ENCODE measurements at places on chromosomes 2 and 18. TPM values are rescaled to one million over a fixed set of nuclear protein-coding genes. Genes with fewer than 3 reads are reported as not detected.

DNA sequence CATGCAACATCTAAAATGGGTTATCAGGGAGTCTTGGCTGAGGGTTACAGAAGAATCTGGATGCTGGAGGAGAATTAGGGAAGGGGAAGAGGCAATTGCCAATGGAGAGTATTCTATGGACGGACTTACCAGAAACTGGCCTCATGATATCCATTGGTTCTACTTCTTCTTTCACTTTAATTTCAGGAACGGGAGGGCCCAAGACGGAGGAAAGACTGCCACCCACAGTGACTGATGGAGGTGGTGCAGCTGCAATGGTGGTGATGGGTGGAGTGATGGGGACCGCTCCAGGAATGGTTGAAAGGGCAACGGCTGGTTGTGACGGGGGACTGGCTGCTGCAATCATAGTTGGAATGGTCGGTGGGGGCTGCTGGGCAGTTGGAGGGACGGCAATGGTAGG is 69.1 kb upstream of the AMMECR1L start:
- DNase-seq, result no peak

DNA sequence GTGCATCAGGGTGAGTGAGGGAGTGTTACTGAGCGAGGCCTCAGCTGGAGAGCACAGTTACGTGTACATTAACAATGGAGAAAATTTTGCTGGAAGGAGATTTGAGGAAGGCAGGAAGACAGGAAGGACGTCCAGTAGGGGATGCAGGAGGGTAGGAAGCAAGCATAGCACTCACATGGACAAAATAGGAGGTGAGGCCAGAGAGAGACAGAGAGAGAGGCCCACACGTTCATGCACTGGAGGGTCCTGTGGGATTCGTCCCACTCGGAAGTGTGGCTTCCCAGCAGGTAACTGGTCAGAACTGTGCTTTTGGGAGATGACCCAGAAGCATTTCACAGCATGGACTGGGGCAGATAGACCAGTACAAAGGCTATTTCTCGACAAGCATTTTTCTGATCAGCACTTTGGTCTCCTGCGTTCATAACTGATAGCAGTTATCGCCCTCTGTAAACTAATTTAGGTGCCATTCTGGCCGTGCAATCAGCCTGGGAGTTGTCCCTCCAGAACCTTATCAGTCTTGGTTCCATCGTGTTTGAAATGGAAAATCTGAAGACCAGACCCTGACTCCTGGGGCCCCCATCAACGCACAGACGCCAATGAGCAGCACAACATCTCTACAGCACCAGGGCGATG is 5.7 kb downstream of the LCT start:
- no peak for DNase-seq

- DNase-seq, result no peak
Measured at GRCh38 chr2:242075696-242076095, 206.2 kb downstream of the RTP5 start.

- no peak for DNase-seq
Measured at GRCh38 chr2:217993817-217994463, 8.9 kb downstream of the TNS1 start.

DNA sequence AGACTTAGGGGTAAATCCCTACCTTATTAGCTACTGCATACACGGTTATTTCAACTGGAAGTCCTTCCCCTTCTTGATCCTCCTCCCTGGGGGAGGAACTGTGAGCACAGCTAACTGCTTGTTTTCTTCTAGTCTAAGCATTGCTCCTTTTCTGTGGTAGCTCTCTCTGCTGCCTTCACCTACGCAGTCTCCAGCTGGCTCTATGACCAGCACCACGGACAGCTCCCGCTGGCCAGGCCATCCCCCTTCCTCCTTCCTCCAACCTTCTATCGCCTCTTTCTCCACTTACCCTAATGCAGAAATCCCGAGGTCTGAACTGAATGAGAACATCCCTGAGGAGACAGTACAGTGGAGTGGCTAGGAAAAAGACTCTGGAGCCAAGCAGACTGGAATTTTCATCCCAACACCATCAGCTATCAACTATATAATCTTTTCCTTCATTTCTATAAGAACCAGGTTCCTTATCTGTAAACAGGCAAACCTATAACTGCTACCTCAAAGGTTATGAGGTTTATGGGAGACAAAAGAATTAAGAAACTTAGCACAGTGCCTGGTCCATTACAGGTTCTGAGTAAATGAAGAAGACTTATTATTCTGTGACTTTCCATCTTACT is 4.7 kb upstream of the CFAP65 start:
- DNase-seq, result no peak

DNA sequence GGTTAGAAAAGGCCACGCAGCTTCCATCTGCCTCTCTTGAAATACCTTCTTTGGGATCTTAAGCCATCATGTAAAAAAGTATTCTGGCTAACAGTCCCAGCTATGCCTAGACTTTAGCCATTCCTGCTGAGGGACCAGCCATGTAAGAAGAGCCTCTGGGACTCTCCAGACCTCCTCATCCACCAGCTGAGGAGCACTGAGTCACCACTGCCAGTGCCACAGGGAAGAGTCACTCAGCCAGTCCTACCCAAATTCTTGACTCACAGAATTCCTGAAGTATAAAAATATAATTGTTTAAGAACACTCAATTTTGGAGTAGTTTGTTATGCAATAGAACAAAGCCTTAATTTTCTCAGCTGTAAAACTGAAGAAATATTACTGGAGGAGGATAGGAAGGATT is 436.7 kb downstream of the ZEB2 start:
- no peak for DNase-seq

- DNase-seq, result no peak
Measured at GRCh38 chr2:239978411-239978810, 46.7 kb downstream of the NDUFA10 start.

DNA sequence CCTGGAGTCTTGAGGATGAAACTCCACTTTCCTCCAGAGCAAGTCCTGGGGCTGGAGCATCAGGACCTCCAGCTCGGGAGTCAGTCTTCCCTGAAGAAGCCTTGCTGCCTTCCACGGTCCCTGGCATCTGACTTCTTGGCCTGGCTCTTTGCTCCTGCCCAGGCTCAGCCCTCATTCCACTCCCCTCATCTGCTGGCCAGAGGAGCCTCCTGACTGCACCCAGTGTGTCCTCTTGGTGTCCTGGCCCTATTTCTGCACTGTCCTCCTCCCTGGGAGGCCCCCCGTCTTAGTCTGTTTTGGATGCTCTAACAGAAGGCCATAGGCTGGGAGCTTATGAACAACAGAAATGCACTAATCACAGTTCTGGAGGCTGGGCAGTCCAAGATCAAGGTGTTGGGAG is 231.5 kb downstream of the LOXHD1 start:
- no peak for DNase-seq

GRCh38 chr2:25145803-25146202 is 22.6 kb downstream of the POMC start:
- no peak for DNase-seq

DNA sequence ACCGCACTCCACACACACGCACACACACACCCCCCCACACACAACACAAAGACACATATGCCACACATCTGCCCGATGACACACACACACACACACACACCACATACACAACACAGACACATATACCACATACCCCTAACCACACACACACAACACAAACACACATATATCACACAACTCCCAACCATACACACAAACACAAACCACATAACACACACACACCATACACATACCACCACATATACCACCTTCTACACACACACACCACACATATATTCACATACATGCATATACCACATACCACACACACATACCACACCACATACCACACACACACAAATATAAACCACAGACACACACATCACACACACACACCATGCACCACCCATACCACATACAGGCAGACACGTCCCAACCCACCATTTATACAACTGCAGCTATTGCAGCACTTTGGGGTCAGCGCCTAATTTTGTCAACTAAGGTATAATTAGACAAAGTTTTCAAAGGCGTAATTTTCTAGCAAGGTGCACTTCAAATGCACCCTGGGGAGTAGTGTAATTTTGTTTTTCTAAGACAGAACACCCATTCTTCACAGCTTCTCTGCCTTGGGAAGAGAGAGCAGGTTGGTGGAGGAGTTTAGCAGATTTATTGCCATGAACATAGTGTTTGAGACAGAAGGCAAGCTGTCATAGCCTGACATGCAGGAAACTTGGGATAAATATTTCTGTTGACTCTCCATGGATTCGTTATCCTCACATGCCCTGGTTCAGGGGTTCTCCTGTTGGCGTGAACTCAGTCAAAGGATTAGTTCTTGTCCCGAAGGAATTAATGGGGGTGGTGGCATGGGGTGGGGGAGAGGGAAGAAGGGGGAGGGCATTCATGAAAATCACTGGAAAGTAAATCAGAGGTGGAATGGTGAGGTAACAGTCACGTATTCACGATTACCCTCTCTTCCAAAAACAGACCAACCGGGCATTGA is 416.1 kb downstream of the LPIN1 start:
- DNase-seq, result no peak

- DNase-seq, result no peak
Measured at GRCh38 chr2:134232868-134233727, 20.8 kb upstream of the MGAT5 start.

DNA sequence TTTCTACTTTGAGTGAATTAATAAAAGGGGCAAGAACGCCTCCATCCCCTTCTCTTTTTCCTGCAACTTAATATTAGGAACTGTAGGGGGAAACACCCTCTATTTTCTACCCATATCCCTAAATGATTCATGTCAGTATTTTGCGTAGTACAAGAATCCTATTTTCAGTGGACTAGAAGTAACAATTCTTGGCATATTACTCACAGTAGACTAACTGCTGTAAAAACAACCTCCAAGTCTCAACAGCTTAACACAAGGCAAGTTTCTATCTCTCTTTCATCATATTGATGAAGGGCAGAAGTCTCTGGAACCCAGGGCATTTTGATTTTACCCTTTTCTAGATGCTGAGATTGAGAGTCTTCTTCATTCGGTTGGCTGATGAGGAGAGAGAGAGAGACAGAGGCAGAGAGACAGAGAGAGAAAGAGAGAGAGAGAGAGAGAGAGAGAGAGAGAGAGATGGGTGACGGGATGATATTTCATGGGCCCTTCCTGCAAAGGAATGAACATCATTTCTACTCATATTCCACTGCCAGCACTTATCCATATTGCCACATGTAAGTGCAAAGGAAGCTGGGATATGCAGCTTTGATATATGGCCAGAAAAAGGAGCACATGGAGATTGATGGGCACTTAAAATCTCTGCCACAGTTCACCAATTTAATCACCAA is 481.6 kb downstream of the LPIN1 start:
- DNase-seq, result no peak

COLEC12 gene
- 55.1 TPM for polyA plus RNA-seq

CLIP4 gene
- polyA plus RNA-seq, result 38.8 TPM

GCA gene
- polyA plus RNA-seq, result 5.2 TPM

FZD7 gene
- polyA plus RNA-seq, result 42.6 TPM

ASXL3 gene
- polyA plus RNA-seq, result not detected

GPR35 gene
- 0.17 TPM for polyA plus RNA-seq

ITGA6 gene
- polyA plus RNA-seq, result 5.6 TPM

SMPD4 gene
- polyA plus RNA-seq, result 60.1 TPM

TMEM247 gene
- not detected for polyA plus RNA-seq

MOCOS gene
- 12.5 TPM for polyA plus RNA-seq
